ENCODE measurements at places on chromosomes 4 and X. TPM values are rescaled to one million over a fixed set of nuclear protein-coding genes. Genes with fewer than 3 reads are reported as not detected.

- H3K27me3 ChIP-seq, result peaks cover 49% of the 10 kb centered on the region
- H3K4me3 ChIP-seq, result no peak overlapping the region
- no peak overlapping the region for H3K27ac ChIP-seq
- no peaks in the 10 kb centered on the region for H3K4me1 ChIP-seq
Measured at GRCh38 chrX:51440365-51440764, 56.0 kb downstream of the NUDT11 start.

DNA sequence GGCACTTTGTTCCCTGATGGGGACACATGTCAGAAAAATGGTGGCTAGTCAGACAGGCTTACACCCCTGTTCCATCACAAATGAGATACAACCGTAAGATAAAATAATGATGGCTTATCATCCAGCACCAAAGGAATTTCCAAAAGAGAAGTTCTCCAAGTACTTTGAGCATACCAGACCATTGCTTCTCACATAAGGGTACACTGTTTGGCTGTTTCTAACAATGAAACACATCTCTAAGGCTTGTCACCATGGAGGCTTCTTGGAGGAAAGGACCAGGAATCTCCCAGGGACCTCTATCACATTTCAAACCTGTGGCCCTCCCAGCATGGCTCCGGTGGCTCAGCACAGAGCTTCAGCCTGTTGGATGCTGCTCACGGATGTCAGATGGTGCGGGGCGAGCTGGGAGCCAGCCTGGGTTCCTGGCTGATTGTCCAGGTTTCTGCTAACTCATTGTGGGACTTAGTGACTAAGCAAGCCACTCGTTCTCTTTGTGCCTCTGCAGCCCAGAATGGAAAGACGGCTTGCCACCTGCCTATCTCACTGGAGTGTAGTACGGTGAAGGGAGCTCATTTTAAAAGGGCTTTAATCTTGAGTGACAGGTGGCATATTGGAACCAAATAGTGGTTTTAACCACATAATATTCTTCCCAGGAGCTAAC lies 54.5 kb downstream of the FHDC1 start:
- no peaks in the 10 kb centered on the region for H3K36me3 ChIP-seq
- DNase-seq, result no peak
- no peaks in the 10 kb centered on the region for H3K4me1 ChIP-seq

CTAG1B gene
- not detected for total RNA-seq

- H3K4me1 ChIP-seq, result no peaks in the 10 kb centered on the region
- H3K4me3 ChIP-seq, result no peak overlapping the region
- H3K27ac ChIP-seq, result no peak overlapping the region
- H3K36me3 ChIP-seq, result no peaks in the 10 kb centered on the region
- no peak for DNase-seq
Measured at GRCh38 chr4:90080116-90080515, 47.1 kb upstream of the CCSER1 start.

DNA sequence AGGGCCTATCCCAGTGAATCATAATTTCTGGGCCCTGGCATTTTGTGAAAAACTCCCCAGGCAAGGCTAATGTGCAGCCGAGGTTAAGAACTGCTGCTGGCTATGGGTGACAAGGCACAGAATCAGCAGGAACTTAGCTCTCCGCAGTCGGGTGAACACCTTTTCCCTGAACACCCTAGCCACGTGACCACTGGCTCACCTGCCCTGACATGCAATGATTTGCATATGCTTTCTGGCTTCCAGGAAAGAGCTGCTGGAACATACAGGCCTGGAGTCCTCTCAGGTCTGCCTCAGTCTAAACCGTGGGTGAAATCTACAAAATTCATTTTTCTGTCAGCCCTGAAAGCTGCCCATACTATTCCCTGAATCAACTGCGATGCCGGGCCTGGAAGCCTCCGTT lies 56.6 kb downstream of the ZNF827 start:
- H3K27me3 ChIP-seq, result no peaks in the 10 kb centered on the region
- peak overlapping the region; percentile 64 for H3K27ac ChIP-seq
- peak overlapping the region; percentile 7 for H3K4me3 ChIP-seq
- peaks cover 15% of the 10 kb centered on the region for H3K4me1 ChIP-seq

DCAF8L2 gene
- not detected for total RNA-seq

GRCh38 chr4:151344948-151345347 lies 19.5 kb upstream of the SH3D19 start:
- no peak overlapping the region for H3K27ac ChIP-seq
- DNase-seq, result no peak
- H3K36me3 ChIP-seq, result no peaks in the 10 kb centered on the region
- no peak overlapping the region for H3K4me3 ChIP-seq
- no peaks in the 10 kb centered on the region for H3K27me3 ChIP-seq
- H3K4me1 ChIP-seq, result no peaks in the 10 kb centered on the region

GRCh38 chrX:100635989-100636320 lies 651 bp downstream of the TSPAN6 start:
- no peak for DNase-seq
- peak overlapping the region; percentile 60 for H3K4me3 ChIP-seq
- no peaks in the 10 kb centered on the region for H3K4me1 ChIP-seq
- H3K27me3 ChIP-seq, result peaks cover 42% of the 10 kb centered on the region

PYURF gene
- total RNA-seq, result 116 TPM

MTNR1A gene
- total RNA-seq, result not detected

INTS6L gene
- 23.4 TPM for total RNA-seq

GRCh38 chr4:68572653-68573170 lies 3.4 kb downstream of the UGT2B17 start:
- H3K4me3 ChIP-seq, result no peak overlapping the region
- DNase-seq, result no peak
- H3K36me3 ChIP-seq, result no peaks in the 10 kb centered on the region
- no peaks in the 10 kb centered on the region for H3K4me1 ChIP-seq

S100P gene
- 0.98 TPM for total RNA-seq

Measured in breast epithelium (tissue), 4 donors.